ENCODE measurements at places on chromosomes 7 and 10. TPM values are rescaled to one million over a fixed set of nuclear protein-coding genes. Genes with fewer than 3 reads are reported as not detected.

DYDC2 gene
- not detected for total RNA-seq

CCDC3 gene
- 3.0 TPM for total RNA-seq

ITGB8 gene
- 1.3 TPM for total RNA-seq

PDCD11 gene
- total RNA-seq: 68.6 TPM

CCDC146 gene
- total RNA-seq: 1.1 TPM

C10orf88 gene
- 14.2 TPM for total RNA-seq

CRHR2 gene
- total RNA-seq: not detected

SUN3 gene
- total RNA-seq: not detected

LIPF gene
- total RNA-seq: not detected

ENO4 gene
- total RNA-seq: 0.28 TPM

SDK1 gene
- 14.7 TPM for total RNA-seq

TMEM273 gene
- total RNA-seq: not detected

GIMAP5 gene
- total RNA-seq: not detected

TRPV6 gene
- not detected for total RNA-seq

HGF gene
- total RNA-seq: not detected

COL13A1 gene
- total RNA-seq: 3.0 TPM

ACTL6B gene
- not detected for total RNA-seq
